Fibroblast of skin of right biceps (primary cell): ENCODE measurements at places on chromosomes 7 and 10.

GRCh38 chr10:113350311-113351040 is 202.4 kb upstream of the HABP2 start:
- no peak for DNase-seq

DNA sequence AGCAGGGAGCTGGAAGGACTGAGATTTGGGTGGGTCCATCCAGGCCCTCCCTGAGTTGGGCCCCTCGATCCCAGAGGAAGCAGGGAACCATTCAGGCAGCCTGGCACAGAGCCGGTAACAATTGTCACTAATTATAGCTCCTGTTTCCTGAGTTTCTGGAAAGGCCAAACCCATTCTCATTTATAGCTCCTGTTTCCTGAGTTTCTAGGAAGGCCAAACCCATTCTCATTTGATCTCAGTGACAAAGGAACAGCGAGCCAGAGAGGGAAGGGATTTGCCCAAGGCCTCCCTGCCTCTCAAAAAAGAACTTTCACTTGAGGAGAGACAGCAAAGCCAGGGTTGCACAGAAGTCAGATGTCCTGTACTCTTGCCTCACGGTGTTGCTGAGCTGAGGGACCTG is 521.9 kb downstream of the TYW1 start:
- DNase-seq = no peak

GRCh38 chr7:106643216-106644000 is 17.6 kb downstream of the CCDC71L start:
- DNase-seq = no peak

GRCh38 chr10:22391600-22391999 is 46.3 kb downstream of the SPAG6 start:
- DNase-seq = no peak

- DNase-seq = no peak
Observed at GRCh38 chr10:5163487-5163886, 21.5 kb downstream of the AKR1C8 start.

- DNase-seq = peak; percentile 43
Observed at GRCh38 chr7:92527300-92528187, 776 bp downstream of the PEX1 start.

DNA sequence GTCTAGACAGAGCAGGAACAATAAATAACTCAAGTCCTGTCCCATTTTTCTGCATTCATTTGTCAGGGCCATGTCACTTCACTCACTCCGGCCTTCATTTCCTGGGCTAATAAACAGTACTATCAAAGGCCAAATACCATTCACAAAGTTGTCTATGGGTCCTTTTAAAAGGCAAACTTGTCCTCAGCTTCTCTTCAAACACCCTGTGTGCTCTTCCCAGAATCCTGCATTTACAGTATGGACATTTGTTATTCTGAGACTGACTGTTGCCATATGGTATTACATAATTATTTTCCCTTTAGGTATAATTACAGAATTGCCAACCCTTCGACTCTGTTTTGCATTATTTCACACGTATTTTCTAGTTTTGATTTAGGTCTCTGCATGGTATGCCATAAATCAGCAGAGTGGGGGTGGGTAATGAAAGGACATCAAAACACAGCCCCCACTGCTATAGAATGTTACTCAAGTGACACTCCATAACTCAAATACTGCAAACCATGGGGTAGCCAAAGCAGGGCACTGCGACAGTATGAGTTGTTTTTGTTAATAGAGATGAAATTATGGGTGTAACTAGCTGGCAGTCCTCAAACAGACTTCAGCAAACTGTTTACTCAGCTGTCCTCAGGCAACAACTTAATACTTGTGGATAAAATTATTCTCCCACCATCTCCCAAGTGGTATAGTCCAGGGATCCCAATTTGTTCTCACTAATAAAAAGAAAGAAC is 183.7 kb downstream of the TRIL start:
- peak; percentile 44 for DNase-seq

DNA sequence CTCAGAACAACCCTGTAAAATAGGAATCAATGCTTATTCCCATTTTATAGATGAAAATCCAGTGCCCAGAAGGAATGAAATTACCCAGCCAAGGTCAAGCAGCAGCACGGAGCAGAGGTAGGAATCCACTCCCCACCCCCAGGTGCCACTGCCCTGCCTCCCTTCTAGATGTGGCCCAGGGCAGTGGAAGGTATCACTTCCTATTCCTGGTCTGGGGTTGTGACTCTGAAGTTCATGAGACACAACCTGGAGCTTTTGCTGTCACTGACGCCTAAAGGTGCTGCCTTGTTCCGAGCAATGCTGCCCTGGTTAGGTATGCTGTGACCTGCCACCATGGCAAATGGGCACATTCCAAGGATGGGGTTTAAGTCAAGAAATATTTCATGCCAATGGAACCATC is 53.6 kb downstream of the PIK3AP1 start:
- DNase-seq = no peak

DNA sequence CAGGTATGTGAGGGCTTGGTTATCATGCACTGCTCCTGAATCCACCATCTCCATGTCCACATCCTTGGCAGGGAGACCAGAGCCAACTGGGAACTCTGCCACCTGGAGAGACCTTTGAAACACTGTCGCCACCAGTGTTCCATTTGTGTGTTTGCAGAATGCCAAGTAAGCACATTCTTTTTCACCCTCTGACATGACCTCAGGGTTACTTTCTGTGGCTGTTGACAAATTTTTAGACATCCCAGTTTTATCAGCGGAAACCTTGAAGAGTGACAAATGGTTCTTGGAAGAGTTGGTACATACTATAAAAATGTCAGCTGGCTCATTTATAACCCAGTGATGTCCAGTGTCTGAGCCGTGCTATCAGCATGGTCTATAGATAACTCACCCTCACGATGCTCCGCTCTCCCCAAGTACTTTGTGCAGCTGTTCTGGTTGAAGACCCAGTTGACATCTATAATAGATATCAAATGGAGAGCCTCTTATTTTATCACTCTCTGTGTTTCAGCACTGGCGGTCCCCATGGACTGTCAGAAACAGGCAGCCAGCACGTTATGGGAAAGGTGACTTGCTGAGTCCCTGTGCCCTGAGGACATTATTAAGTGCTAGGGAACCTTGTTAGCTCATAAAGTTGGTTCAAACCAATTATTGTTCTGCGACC is 563.1 kb upstream of the GALNT17 start:
- DNase-seq = no peak

DNA sequence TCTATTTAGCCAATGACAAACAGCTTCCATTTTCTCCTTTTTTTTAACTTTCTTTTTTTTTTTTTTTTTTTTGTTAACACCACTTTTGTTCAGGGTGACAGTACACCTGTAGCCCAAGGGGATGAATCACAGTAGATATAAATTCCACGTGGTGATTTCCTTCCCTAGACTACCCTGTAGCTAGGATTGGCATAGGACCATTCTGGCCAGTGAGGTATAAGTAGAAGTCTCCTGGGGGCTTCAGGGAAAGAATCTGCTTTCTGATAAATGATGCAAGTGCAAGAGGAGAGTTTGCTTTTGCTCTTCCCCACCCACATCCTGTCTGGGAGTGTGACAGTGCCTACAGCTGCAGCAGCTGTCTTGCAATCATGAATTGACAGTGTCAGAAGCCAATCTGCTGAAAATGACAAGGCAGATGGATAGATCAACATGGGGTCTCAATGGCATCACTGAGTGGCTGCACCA is 63.2 kb upstream of the TOMM7 start:
- DNase-seq = no peak

GRCh38 chr10:6163364-6164270 is 39.1 kb upstream of the PFKFB3 start:
- peak; percentile 88 for DNase-seq

DNA sequence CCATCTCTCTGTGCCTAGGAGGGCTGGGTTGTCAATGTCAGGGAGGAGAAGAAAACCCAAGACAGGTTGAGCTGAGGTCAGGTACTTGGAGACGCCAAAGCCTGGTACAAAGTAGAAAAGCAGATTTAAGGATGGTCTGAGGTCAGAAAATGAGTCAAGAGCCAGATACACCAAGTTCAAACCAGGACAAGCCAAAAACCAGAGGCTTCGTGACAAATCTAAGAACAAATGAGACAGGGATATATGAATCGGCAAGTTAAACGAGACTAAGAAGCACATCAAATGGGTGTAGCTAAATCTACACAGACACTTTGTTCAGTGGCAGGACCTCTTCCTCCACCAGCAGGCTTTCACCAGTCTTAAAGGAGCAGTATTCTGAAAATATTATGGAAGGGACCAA is 34.2 kb downstream of the C7orf33 start:
- no peak for DNase-seq

- DNase-seq = no peak
Observed at GRCh38 chr7:124945680-124946079, 16.1 kb upstream of the POT1 start.

- DNase-seq = peak; percentile 78
Observed at GRCh38 chr10:91944880-91945630, 21.5 kb downstream of the BTAF1 start.

GRCh38 chr10:35185260-35186034 is 58.8 kb downstream of the CREM start:
- DNase-seq = no peak

- DNase-seq = peak; percentile 64
Observed at GRCh38 chr10:76149182-76149581, 717.8 kb downstream of the LRMDA start.

- DNase-seq = no peak
Observed at GRCh38 chr10:47104786-47105385, 193.7 kb downstream of the PTPN20 start.

DNA sequence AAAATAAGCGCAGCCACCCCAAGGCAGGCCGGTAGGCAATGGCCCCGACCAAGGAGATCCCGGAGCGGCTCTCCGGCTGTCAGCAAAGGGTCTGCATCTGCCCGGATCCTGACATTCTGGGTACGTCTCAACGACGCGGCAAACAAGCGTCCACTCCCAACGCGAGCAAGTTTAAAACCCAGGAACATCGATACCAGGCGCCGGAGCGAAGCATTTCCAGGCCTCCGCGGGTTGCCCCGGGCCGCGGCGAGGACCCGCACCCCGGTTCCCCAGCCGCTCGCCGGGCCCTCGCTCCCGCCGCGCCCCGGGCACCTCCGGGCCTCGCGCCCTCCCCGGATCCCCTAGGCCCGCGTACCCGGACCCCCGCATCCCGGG is 453 bp downstream of the URGCP start:
- DNase-seq = peak; percentile 45

- no peak for DNase-seq
Observed at GRCh38 chr7:44347546-44348114, 22.2 kb upstream of the CAMK2B start.

DNA sequence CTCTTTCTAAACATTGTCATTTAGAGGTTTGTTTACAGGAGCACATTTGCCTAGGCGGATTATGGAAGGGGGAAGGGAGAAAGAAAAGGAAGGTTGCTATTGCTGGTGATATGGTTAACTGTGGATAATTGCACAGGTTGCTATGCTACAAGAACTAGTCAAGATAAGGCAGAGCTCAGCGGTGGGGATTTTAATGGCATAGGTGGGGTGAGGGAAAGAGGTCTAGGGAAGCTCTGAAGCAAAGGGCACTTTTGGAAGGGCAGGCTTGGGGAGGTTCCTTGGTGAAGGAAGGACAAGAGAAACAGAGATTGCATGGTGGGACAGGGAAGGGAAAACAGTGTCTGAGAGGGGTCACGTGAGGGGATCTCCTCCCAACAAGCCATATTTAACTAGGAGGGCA is 19.5 kb downstream of the HYAL4 start:
- no peak for DNase-seq

DNA sequence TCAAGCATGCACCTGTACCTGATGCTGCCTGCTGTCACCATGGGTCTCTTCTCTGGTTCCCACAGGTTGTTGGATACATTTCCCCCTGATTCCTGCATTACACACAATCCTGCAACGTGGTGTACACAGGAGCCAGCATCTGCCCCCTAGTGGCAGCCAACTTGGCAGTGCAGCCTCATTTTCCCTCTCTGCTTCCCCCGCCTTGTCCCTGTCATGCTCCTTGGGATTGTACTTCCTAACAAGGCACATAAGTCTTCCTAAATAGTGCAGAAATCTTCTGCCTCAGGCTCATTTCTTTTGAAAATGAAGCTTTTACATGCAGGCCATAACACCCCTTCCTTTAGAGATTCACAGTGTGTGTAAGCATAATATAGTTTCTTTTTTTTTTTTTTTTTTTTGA is 387.5 kb downstream of the CCSER2 start:
- DNase-seq = peak; percentile 1

DNA sequence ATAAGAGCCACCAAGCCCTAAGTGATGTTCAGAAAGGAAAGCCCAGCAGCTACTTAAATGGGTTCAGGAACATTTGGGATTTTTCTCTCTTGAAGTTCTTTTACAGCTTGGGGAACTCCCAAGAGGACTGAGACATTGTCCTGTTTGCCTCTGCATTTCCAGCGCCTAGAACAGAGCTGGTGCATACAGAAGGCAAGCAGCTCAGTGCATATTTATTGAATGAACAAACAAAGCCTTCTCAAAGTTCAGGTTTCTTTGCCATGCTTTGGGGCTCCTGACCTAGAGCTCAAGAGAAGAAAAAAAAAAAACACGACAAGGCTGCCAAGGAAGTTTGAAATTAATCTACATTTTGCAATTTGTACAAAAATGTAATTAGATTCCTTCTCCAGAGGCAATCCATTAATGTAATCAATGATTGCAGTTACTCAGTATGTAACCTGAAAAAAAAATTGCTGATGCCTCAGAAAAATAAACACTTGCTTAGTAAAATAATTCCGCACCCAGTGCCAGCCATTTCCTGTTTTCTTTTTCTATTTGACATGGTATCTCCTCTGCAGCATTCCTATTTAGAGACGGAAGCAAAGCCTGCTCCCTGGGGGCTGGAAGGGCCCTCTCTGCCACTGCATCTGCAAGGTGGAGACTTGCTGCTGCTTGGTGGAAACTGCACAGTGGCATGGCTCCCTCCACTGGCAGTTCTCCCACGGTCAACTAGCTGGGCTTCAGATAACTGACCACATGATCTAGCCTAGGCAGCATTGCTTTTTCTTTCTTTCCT is 157.3 kb downstream of the TMEM178B start:
- DNase-seq = no peak

DNA sequence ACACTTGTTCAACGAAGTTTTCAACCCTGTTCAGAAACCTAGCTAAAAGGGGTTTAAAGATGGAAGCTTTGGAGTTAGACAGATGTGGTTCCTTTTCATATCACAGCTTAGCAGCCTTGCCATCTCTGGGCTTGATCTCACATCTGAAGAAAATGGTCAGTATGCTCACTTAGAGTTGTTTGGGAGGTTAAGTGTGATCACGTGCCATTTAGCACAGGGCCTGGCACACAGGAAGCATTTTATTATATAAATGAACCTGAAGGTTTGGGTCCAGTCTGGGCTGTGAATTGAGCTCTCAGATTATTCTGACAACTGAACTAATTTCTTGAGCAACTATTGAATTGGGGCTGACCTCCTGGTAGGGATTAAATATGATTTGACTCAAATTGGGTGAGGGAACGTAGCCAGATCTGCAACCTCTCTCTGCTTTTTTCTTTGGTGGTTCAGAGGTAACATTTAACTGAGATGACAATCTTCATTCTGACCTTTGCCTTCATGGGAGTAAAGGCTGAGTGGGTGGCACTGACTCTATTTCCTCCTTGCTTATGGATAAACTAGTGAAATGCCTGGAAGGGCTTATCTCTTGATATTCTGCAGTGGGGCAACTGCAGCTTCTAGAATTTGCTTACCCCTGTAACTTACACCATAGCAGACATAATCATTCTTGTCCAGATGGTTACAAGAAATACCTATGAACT is 10.2 kb upstream of the HKDC1 start:
- no peak for DNase-seq

GRCh38 chr7:31512166-31512565 is 1.7 kb upstream of the ITPRID1 start:
- DNase-seq = no peak

GRCh38 chr7:22420973-22421635 is 64.2 kb upstream of the RAPGEF5 start:
- DNase-seq = no peak
